ENCODE measurements at places on chromosomes 2 and 18.

DNA sequence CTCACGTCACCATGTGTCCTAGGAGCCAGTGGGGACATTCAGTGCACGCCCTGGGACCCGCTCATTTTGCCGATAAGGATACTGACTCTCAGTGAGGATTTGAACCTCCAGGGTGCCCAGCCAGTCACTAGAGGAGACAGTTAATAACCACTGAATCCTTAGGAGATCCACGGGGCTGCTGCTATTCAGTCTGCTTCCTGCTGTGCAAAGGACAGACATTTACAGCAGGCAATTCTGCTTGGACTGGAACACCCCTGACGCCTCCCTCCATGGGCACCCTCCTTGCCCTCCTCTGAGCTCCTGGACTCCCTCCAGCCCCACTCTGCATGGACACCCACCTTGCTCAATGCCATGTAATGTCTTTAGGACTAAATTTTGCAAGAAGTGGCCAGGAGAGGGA, 265.5 kb downstream of the EIPR1 start:
- no peak for DNase-seq

DNA sequence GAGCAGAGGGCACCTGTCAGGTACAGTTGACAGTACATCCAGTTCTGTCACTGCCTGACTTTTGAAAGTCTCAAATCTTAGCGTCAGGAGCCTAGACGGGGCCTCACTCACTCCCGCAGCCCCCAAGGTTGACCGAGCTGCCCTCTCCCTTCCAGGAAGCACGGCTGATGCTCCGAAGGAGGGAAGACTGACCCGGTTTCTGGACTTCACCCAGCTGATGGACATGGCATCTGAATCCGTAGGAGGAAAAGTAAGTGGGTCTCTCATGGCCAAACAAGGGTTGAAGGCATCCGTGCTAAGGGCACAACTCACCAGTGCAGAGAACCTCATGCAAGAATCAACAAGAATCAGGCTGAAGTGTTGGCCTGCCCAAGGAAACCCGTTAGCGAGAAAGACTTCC, 12.9 kb downstream of the ALLC start:
- DNase-seq, result no peak

GRCh38 chr2:23569761-23570365, 184.9 kb downstream of the KLHL29 start:
- DNase-seq, result no peak

- no peak for DNase-seq
Observed at GRCh38 chr2:166464187-166464586, 29.9 kb downstream of the SCN7A start.

- no peak for DNase-seq
Observed at GRCh38 chr2:218513676-218514075, 54.5 kb downstream of the USP37 start.

GRCh38 chr2:157152362-157152761, 105.1 kb upstream of the GALNT5 start:
- no peak for DNase-seq

GRCh38 chr2:99698896-99699295, 209.1 kb upstream of the REV1 start:
- no peak for DNase-seq

- no peak for DNase-seq
Observed at GRCh38 chr2:120161190-120161589, 62.0 kb downstream of the TMEM185B start.

GRCh38 chr2:104443145-104443544, 410.8 kb upstream of the POU3F3 start:
- no peak for DNase-seq

DNA sequence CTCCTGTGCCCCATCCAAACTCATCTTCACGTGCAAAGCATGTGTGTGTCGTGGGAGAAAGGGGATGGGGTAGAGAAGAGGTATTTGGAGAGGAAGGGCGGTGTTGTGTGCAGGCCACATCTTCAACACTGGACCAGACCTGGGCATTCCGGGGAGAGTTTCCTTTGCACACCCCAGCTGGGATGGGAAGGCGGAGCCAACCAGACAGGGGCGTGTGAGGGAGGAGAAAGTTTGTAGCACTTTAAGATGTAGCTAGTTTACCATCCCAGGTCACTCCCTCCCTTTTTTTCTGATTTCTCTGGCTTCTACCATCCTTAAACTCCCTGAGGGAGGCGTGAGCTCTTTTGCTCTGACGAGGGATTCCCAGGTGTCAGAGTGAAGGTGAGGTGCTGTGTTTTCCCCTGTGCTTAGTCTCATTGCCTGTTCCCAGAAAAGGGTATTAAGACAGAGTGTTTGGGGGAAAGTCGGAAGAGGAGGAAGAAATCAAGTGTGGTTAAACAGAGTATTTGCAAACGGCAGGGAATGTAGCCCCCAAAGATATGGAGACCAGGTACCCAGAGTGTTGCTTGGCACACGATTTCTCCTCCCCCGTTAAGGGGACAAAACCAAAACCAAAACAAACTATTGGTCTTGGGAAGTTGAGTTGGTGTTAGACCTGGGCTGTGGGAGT, 1.6 kb downstream of the SETBP1 start:
- DNase-seq, result peak; percentile 82

DNA sequence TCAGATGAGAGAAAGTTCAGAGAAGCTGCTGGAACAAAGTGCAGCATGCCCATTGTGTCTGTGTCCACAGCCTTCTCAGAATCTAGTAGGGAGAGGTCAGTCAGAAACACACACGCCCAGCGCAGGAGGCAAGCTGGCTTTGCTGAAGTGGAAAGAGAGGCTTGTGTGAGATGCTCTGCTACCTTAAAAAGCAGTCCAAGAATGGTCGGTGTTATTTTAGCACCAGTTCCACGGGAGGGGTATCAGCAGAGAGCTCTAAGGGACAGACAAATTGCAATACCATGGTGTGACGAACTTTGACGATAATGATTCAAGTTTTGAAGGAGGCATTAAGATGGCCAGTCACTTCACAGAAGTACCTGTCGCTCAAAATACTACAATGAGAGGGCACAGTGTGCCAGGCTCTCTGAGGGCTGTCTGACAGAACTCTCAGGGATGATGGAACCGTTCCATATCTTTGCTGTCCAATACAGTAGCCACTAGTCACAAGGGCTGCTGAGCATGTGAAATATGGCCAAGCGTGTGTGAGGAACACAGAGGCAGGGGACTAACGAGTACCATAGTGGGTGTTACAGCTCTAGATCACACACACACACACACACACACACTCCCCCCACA, 237.5 kb upstream of the TMEM200C start:
- no peak for DNase-seq

- DNase-seq, result peak; percentile 34
Observed at GRCh38 chr2:54524226-54524991, 68.3 kb downstream of the SPTBN1 start.

- DNase-seq, result no peak
Observed at GRCh38 chr2:105308382-105309146, 21.0 kb downstream of the TGFBRAP1 start.

DNA sequence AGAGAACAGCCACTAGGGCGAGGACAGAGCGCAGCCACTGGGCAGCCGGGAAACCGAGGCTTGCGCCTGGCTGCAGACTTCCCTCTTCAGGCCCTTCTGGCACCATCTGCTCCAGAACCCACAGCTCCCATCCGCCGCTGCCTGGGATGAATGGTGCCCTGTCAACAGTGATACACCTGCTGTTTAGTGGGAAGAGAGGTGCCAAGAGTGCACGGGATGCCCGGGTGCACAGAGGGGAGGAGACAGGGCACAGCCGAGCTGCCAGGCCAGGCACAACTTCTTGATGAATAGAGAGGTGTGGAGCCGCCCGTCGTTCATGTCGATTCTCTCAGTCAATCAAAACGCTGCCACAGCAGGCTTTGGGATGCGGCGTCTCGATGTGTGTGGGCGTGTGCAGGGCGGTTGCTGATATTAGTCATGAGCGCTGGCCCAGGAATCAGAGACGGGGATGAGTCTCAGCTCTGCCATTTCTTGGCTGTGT, 39.5 kb downstream of the RRM2 start:
- no peak for DNase-seq

DNA sequence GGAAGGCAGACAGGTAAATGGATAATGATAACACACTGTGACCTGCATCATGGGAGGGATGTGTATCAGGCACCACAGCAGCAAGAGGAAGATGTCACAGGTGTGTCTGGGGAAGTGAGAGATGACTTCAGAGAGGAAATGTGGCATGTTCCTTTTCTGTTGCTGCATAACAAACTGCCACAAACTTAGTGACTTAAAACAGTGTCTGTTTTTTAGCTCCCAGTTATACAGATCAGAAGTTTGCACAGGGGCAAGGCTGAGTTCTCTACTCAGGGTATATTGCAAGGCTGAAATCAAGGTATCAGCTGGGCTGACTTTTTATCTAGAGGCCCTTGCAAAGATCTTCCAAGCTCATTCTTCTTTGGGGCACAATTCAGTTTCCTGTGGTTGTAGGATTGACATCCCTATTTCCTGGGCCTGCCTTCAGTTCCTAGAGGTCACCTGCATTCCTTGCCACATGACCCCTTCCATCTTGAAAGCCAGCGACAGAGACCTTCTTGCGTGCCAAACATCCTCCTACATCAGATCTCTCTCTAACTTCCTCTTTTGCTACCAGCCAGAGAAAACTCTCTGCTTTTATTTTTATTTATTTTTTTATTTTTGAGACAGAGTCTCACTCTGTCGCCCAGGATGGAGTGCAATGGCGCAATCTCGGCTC, 2.1 kb upstream of the MAP3K2 start:
- DNase-seq, result no peak

- no peak for DNase-seq
Observed at GRCh38 chr2:70684846-70685622, 83.0 kb downstream of the ADD2 start.

- no peak for DNase-seq
Observed at GRCh38 chr18:74898965-74899364, 301.3 kb downstream of the ZNF407 start.

DNA sequence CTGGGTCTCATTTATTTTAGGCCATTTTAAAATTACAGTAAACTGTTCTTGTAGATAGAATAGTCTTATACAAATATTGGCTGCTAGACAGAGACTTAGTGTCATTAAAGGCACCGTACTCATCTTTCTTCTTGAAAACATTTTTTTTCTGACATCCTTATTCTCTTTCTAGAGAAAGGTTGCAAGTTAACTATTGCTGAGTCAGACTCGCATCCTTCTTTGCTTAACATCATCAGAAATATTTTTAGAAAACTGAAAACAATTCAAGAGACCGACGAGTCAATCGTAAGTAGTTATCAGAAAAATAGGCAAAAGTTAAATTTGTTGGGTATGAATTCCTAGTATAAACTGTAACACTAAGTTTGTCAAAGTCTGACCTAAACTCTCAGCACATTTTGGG, 72.2 kb downstream of the HNMT start:
- no peak for DNase-seq

All from tongue (tissue), 3 donors.